T-helper 9 cell (primary cell): ENCODE measurements at places on chromosomes 6 and 20.

- no peak for DNase-seq
Observed at GRCh38 chr6:113495521-113495920, 361.6 kb upstream of the MARCKS start.

- DNase-seq = peak; percentile 42
Observed at GRCh38 chr6:36912586-36912985, 26.8 kb downstream of the C6orf89 start.

- no peak for DNase-seq
Observed at GRCh38 chr6:108169464-108170331, 3.9 kb downstream of the NR2E1 start.

- no peak for DNase-seq
Observed at GRCh38 chr20:58618351-58619076, 32.6 kb upstream of the STX16 start.

- DNase-seq = no peak
Observed at GRCh38 chr6:138113588-138114210, 6.5 kb upstream of the PERP start.

- DNase-seq = no peak
Observed at GRCh38 chr20:11807054-11808048, 110.3 kb upstream of the BTBD3 start.

- no peak for DNase-seq
Observed at GRCh38 chr20:19876828-19877460, 118.9 kb downstream of the RIN2 start.

- DNase-seq = no peak
Observed at GRCh38 chr6:163923658-163924411, 509.3 kb downstream of the QKI start.

GRCh38 chr6:83216806-83217205, 23.6 kb downstream of the RWDD2A start:
- no peak for DNase-seq

- no peak for DNase-seq
Observed at GRCh38 chr6:130394246-130394645, 28.4 kb downstream of the TMEM200A start.

GRCh38 chr6:105940990-105941389, 145.1 kb upstream of the PRDM1 start:
- no peak for DNase-seq

- DNase-seq = no peak
Observed at GRCh38 chr6:74439123-74439811, 743.3 kb downstream of the CD109 start.

GRCh38 chr20:54110041-54110440, 39.6 kb upstream of the BCAS1 start:
- DNase-seq = no peak

- no peak for DNase-seq
Observed at GRCh38 chr6:170152124-170152926, 138.6 kb downstream of the DLL1 start.

GRCh38 chr6:4510906-4511640, 265.1 kb upstream of the CDYL start:
- DNase-seq = no peak

DNA sequence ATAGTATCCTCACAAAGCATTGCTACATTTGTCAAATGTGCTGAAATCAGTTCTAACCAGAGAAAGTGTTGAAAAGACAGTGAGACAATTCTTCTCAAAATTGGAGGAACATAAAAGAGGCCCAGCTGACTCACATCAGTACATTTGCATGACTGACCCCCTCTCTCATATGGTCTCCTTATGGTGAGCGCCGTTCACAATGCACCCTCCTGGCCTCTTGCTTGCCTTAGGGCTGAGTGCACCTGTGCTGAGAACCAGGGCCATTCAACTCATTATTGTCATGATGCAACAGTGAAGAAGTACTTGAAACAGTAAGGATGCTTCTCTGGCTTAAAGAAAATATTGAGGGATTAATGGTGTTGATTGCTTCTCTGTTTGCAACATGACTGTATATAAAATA, 375.2 kb upstream of the AGPAT4 start:
- DNase-seq = no peak

GRCh38 chr6:118860880-118861279, 33.1 kb upstream of the ASF1A start:
- no peak for DNase-seq

- DNase-seq = no peak
Observed at GRCh38 chr20:42795111-42795695, 394.5 kb downstream of the PTPRT start.

- DNase-seq = no peak
Observed at GRCh38 chr6:74991573-74992332, 214.1 kb downstream of the COL12A1 start.

- DNase-seq = no peak
Observed at GRCh38 chr6:42462474-42462972, 10.8 kb upstream of the TRERF1 start.

- no peak for DNase-seq
Observed at GRCh38 chr6:14647357-14647756, 529.8 kb downstream of the CD83 start.

DNA sequence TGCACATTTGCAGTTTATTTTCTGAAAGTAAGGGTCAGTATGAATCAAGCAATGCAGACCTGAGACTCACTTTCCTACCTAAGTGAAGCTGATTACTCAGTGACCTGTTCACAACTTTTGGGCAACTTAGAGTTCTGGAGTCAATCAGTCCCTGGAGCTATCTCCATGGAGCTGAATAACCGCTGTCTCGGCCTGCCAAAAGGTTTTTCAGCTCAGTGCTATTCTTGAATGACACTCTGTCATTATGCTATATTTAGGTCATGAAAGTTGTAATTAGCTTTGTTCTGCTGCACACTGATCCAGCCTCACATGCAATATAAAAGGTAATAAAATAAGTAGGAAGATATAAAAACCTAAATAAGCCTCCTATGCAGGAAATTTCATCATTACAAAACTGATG, 356.0 kb downstream of the BMP2 start:
- DNase-seq = no peak

DNA sequence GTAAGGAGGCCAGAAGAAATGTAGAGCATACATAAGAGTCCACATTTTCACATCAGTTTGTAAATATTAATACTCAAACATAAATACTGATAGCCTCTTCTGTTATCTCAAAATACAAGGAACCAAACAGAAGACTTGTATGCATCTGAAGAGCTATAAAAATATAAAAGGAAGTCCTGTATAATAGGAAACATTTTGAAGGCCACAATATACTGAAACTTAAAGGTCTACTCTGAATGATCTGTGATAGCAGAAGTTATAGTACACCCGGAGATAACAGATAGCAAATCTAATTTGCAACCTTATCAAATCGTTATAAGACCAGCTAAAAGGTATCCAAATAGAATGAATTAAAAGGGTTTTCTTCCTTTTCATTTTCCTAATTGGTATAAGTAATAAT, 111.2 kb downstream of the HIVEP2 start:
- no peak for DNase-seq

DNA sequence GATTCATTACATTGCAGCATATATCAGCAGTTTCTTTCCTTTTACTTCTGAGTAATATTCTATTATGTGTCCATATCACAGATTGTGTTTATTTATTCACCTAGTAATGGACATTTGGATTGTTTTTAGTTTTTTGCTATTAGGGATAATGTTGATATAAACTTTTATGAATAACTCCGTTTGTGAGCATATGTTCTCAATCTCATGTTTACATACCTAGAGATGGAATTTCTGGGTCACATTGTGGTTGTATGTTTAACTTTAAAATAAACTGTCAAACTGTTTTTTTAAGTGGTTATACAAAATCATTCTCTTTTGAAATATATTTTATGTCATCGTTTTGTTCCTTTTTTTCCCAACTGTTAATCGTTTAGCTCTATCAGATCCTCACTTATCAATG, 311.6 kb downstream of the MMUT start:
- no peak for DNase-seq

DNA sequence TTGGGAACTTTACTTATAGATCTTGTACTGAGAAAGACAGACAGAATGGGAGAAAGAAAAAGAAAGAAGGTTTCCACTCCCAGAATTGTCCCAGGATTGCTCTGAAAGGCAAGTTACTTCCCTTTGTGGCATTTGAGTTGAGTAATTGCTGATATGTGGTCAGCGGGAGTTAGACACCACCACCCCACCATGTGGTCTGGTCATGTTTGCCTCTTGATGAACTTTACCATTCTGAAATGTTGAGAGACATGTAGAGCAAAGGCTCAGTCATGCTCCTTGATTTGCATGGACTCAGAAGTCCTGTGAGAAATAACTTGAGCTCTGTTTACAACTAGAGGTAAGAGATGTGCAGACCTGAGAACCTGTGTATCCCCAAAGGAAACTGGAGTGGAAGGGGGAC, 17.1 kb downstream of the TCF21 start:
- no peak for DNase-seq

DNA sequence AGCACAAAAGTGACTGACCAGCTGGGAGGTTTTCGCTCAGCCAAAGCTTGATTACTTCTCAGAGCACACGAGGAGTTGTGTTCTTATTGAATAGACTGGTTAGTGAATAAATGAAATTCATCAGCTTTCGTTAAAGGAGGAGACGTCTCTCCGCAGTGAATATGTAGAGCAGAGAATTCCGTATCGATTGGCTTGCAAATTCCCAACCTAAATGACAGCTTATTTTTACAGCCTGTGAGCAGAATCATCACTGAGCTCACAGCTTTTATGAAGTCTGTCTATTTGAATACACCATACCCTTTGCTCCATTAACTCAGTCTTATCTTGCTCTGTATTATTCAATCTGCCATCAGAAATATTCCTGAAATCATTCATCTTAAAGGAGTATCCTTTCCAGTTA, 192.7 kb downstream of the SASH1 start:
- no peak for DNase-seq

GRCh38 chr6:41942067-41942851, 651 bp upstream of the CCND3 start:
- peak; percentile 20 for DNase-seq

- no peak for DNase-seq
Observed at GRCh38 chr20:53468587-53468986, 125.1 kb downstream of the ZNF217 start.

DNA sequence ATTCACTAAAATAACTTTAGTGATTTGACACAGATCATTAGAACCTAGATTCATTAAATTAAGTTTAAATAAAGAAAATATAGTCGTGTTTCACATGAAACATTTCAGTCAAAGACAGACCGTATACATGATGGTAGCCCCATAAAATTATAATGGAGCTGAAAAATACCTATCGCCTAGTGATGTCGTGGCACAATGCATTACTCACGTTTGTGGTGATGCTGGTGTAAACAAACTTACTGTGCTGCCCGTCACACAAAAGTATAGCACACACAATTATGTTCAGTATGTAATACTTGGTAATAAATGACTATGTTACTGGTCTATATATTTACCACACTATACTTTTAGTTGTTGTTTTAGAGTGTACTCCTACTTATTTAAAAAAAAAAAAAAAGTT, 17.3 kb downstream of the DST start:
- no peak for DNase-seq

DNA sequence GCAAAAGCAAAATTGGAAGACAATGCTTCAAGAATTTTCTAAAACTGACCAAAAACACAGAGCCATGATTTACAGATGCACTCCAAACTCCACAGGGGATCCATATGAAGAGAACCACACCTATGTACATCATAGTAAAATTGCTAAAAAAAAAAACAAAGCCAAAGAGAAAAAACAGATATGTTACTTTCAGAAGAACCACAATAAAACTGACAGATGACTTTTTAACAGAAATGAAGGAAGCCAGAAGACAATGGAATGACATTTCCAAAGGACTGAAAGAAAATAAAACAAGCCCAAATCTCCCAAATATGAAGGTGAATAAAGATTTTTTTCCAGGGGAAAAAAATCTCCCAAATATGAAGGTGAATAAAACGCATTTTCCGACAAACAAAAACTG, 17.5 kb downstream of the TRERF1 start:
- DNase-seq = no peak

- peak; percentile 12 for DNase-seq
Observed at GRCh38 chr6:33860706-33861474, 57.1 kb upstream of the MLN start.

DNA sequence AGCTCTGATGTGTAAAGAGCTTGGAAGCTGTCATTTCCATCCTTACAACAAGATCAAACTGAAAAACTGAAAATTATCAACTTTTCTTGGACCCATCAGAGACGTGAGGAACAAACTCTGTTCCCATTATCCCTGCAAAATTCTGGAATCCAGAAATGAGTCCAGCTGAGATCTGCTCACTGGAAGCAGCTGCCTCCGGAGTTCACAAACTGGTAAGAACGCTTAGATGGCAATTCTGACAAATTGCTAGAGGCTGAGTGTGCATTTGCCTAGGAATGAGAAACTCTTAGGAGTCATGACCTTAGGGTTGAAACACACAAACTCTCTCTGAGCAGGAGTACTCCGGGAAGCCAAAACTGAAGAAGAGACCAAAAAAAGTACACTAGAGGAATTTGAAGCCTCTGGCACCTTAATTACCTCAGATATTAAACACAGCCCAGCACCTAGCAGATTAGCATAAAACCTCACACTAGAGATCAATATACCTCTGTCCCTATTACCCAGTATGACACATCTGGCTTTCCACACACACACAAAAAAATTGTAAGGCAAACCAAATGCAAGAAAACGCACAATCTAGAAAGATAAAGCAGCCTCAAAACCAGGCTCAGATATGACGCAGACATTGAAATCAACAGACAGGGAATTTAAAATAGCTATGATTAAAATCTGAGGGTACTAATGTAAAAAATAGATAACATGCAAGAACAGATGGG, 233.5 kb upstream of the SGK1 start:
- no peak for DNase-seq

DNA sequence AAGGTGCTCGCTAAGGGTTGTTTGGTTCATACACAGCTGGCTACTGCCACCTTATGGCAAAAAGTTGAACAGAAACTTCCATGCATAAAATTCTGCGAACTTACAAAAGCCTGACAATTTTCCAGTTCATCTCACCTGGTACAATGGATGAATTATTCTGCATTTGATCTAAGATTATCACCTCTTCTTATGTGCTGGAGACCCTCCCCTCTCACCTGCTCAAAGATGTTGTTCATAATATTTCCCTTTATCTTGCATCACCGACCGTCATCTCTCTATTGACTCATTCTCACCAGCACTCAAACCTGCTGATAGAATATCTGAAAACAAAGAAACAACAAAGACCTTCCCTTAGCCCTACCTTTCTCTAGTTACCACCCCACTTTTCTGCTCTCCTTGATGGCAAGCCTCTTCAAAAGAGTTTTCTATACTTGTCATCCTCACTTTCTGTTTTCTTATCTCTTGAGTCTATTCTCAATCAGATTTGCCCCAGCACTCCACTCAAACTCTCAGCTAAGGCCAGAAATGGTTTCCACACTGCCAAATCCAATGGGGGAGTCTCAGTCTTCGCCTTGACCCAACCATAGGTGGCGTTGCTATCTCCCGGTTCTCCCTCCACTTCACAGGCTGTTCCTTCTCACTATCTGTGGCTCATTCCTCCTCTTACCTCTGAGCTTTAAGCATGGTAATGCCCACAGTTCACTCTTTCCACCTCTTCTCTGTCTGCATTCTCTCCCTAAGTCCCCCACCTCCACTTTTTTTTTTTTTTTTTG, 25.8 kb downstream of the SNRNP48 start:
- DNase-seq = no peak

DNA sequence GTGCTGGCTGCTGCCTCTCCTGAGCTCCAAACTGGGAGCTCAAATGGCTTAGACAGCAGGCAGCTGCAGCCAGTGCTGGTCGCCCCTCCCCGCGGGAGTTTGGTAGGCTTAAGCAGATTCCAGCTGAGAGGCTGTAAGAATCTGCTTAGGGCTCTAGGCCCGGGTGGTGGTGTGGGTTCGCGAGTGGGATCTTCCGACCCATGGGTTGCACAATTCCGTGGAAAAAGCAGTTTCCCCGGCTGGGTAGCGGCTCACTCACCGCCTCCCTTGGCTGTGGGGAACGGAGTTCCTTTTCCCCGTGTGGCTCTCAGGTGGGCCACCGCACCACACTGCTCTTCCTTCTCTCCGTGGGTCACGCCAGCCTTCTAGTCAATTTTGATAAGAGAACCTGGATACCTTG, 232.5 kb downstream of the PKHD1 start:
- no peak for DNase-seq
